ENCODE measurements at places on chromosomes 1 and 21. TPM values are rescaled to one million over a fixed set of nuclear protein-coding genes. Genes with fewer than 3 reads are reported as not detected.

Gene MAN1C1
- total RNA-seq: 9.3 TPM

Gene CDA
- 6.5 TPM for total RNA-seq

Gene NUDT4B
- not detected for total RNA-seq

Gene CD1B
- not detected for total RNA-seq

GRCh38 chr1:166167572-166167925, 748 bp upstream of the FAM78B start:
- no peak for DNase-seq

DNA sequence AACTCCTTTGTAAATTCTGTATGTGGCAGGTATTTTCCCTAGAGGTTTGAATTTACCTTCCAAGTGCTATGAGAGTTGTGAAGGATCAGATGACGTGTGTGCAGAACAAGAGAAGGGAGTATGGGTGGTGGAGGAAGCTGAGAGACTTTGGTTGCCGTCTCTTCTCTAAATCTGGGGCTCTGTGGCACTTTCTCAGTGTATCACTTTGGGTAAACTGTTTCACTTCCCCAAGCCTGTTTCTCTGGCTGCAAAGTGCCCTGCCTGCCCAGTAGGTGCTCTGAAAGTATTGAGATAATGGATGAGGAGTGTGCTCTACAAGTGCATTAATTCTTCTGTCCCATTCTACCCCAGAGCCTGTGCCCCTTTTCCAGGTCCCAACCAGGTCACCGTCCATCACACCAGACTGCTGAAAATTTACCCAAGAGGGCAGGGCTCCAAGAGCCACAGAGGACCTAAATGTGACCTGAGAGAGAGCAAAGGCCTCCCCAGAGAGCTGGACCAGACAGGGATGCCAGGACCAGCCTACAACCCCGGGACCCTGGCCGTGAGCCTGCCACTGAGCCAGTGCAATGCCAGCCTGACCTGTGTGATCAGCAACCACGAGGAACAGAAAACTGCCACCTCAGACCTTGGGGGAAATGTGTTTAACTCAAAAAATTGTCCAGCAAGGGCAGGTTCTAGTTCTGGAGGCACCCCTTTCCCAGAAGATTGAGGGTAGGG, 131.6 kb upstream of the ETV3 start:
- no peak for DNase-seq

GRCh38 chr1:6517435-6517851, 26.0 kb upstream of the PLEKHG5 start:
- no peak for DNase-seq

GRCh38 chr1:205002705-205003104, 40.3 kb upstream of the CNTN2 start:
- no peak for DNase-seq

DNA sequence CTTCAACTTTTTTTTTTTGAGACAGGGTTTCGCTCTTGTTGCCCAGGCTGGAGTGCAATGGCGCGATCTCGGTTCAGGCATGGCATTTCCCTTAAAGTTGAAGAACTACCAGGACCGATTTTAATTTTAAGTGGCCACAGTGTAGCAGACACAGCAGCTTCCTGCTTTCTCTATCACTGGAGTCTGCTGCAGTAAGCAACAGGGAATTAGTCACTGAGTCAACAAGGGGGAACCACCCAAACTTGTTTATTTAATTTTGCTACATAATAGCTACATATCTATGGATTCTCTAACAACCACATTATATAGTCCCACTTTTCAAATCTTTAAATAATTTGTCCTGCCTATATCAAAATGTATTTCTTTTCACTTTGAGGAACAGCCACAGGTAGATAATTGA, 12.5 kb upstream of the TNNI3K start:
- DNase-seq: no peak

DNA sequence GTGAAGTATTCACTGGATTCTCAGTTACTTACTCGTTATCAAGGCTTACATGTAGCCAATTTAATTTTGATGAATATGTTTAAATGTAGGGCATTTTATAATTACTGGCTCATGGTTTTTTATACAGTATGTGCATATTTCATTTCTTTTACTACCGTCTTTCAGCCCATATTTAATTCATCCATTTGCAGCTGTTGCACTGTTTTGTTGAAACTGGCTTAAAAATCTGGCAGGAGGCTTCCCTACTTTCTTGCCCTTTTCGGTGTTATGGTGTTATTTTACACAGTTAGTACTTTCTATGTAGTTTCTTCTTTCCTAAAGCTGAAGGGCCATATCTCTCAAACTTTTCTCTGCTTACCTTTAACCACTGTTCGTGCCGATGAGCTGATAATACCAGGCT, 54.2 kb downstream of the ITSN1 start:
- DNase-seq: no peak
